ENCODE measurements at places on chromosomes 4 and X.

DNA sequence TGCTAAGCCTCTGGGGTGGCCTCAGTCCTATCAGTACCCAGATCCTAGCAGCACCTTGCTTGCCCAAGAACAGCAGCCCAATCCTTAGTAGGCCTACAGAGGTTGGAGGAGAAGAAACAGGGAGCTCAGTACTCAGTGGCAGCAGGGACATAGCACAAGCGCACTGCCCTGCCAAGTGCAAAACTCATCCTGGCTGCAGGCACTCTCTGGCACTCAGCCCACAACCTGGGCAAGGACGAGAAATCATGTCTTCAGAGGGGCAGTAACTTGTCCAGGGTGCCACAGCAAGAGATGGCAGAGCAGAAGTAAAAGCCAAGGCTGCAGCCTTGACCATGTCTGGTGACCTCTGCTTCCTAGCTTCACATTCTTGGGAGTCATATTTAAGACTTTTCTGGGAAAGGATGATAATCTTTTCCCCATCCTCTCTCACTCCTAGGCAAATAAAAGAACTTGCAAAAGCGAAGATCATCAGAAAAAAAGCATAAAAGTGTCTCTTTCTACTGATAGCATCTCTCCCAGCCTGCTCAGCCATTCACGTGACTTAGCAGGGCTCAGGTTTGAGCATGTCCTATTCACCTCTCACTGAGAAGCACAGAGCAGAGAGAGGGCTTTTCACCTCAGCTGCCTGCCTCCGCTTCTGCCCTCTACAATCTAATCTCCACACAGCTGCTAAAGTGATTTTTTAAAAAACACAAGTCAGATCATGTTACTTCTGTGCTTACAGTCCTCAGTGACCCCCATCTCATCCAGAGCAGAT lies 37.2 kb upstream of the MAGEA4 start:
- no peak for DNase-seq

DNA sequence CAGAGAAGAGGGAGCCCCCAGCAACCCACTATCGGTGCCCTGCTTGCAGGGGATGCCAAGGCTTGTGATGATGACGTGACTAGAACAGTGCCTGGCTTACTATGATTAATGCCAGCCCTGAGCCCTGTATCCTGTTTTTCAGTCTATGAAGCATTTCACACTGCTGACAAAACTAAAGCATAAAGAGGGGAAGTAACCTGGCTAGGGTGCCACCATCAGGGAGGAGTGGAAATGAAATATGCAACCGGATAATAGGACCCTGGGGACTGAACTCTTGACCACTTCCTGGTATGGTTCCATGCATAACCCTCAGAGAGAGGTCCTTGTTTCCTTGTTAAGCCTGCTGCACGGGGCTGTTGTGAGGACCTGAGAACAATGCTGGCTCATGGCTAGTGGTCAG lies 50.3 kb downstream of the MED28 start:
- no peak for DNase-seq

- DNase-seq: no peak
Measured at GRCh38 chrX:65647801-65648200, 19.7 kb upstream of the MSN start.

- DNase-seq: no peak
Measured at GRCh38 chrX:40912166-40912565, 173.1 kb upstream of the USP9X start.

DNA sequence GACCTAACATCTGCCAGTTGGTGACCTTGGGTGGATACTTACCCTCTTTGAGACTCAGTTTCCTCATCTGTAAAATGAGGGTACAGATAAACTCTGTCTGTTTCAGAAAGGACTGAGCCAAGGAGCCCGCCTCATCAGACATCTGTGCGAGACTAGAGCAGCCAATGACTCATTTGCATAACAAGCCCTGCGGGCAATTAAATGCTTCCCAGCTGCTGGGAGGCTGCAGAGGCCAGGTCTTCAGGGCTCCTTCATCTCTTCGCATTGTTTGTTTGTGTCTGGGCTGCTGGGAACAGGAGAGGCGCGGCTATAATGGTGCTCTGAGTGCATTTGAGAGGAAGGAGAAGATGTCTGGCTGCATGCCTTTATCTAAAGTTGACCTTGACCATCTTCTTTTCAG lies 85.0 kb downstream of the ADRA2C start:
- no peak for DNase-seq

GRCh38 chrX:48493890-48494364 lies 14.9 kb upstream of the PORCN start:
- no peak for DNase-seq

GRCh38 chr4:40331101-40331745 lies 3.9 kb upstream of the CHRNA9 start:
- DNase-seq: no peak

DNA sequence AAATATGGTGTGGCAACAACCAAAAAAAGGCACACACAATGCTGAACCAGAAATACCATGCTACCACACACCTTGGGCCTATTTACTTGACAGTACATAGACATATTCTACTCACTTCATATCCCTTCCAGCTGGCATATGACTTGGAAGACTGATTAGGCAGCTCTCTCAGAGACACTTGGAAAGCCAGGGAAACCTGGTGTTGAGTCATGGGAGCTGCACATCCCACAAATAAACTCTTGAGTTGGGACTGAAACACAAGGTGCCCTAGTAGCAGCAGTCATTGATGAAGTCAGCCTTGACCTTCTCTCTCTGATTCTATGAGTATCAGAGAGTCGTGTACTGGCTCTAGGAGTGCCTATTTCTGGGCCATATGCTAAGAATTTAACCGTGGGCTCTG lies 776.6 kb upstream of the LCORL start:
- DNase-seq: no peak
